ENCODE measurements at places on chromosomes 16 and 17.
A peak's percentile ranks its signal among the peaks of the same experiment; 100 is the strongest.

GRCh38 chr16:58346831-58347371 is 45.4 kb upstream of the GINS3 start:
- no peak for DNase-seq

DNA sequence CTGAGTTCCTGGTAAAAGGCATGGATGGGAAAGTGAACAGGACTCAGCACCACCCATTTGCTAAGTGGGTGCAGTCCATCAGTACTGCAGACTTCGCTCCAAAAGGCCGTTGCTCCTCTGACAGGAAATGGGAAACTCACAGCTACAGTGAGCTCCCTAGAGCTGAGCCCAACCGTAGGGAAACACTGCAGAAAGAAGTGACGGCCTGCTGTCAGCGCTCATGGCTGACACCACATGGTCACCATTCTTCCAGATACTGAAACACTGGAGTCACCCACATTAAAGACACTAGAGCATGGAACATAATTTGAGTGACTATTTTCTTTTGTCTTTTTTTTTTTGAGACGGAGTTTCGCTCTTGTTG is 31.9 kb downstream of the UBE2O start:
- DNase-seq = no peak

- DNase-seq = no peak
Measured at GRCh38 chr17:4409659-4410058, 24.1 kb upstream of the SPNS3 start.

DNA sequence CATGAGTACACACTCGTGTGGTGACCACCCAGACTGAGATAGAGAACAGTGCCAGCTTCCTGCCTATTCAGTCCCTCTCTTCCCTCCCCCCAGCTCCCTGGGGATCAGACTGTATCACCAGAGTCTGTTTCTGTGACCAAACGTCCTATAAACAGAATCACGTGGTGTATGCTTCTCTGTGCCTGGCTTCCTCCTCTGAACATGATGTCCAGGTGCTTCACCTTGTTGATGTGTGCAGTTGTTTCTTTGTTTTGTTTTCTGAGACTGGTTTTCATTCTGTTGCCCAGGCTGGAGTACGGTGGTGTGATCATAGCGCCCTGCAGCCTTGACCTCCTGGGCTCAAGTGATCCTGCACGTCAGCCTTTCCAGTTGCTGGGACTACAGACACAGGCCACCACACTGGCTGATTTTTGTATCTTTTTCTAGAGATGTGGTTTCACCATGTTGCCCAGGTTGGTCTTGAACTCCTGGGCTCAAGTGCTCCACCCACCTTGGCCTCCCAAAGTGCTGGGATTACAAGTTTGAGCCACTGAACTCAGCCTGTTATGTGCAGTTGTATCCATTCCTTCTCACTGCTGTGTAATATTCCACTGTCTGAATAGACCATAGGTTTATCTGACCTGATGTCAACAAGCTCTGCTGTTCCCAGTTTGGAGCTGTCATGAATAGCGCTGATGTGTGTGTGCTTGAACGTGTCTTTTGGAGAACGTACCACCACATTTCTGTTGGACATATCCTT is 28.9 kb upstream of the PRM1 start:
- no peak for DNase-seq

GRCh38 chr17:82647593-82648164 is 565 bp downstream of the WDR45B start:
- peak; percentile 8 for DNase-seq

DNA sequence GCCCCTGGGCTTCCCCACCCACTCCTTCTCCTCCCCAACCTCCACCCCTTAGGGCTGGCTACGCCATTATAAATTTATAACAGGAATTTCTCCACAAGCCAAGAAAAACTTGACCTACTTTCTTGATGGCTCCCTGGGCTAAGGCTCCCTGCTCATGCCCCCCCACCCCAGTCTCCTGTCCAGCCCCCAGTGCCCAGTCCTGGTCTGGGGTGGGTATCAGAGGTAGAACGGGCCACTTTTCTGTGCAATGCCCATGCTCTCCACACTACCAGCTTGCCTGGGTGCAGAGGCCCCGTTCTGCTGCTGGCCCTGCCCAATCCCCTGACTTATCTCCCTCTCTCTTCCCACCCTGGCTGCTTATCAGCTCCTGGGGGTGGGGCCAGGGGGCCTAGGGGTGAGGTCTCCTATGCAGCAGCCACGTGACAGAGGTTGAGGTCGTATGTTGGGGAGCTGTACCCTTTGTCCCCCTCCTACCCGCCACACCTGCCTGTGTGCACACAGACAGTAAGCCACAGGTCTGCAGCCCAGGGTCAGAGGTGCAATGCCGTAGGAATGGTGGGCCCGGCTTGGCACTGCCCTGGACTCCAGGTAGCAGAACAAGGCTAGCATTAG is 10.1 kb downstream of the THRA start:
- no peak for DNase-seq

DNA sequence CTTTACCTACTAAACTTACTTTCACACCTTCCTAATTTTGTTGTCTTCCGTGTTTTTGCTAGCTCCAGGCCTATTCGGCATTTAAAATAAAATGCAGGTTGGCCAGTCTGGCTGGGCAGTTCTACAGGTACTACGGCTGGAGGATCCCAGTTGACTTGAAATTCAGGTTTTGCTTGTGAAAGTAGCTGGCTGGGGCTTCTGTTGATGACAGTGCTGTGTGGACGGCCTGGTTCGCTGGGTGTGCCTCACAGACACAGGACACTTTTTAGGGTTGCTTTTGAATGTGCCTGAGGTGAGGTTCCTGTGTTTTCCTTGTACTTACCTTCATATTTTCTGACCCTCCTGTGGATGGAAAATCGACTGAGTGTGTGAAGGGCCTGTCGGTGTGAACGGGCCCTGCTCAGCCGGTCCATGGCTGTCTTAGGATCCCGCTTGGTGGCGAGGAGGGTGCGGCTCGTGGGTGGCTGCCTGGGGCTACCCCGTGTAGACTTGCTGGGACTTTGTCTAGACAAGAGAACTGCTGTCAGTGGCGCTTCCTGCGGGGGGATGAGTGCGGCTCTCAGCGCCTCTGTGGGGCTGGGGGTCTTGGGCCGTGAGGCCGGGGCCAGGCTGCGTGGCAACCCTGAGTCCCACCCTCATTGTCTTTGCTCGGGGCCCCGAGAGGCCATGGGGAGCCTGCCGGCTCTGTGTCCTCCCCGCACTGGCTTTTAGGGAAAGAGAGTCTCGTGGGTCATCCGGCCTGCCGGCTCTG is 18.7 kb upstream of the ZNF750 start:
- no peak for DNase-seq
